ENCODE measurements at places on chromosomes 3 and 15. TPM values are rescaled to one million over a fixed set of nuclear protein-coding genes. Genes with fewer than 3 reads are reported as not detected.
A peak's percentile ranks its signal among the peaks of the same experiment; 100 is the strongest.

DNA sequence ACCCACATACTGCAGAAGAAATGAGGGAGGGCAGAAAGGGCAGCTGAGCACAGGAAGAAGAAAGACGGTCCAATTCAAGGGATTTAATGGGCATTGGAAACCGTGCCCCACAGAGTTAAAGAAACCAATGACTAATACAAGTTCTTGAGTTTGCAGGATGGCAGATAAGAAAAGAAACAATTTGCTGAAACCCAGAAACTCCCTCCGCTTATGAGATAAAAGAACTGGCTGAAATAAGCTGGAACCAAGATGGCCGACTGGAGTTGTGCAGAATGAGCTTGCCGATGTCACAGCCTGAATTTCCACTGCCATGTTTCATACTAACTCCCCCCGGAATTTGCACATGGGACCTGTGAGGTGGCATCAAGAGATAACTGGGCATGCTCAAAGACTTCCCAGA is 47.1 kb downstream of the SCAP start:
- no peak for DNase-seq

DNA sequence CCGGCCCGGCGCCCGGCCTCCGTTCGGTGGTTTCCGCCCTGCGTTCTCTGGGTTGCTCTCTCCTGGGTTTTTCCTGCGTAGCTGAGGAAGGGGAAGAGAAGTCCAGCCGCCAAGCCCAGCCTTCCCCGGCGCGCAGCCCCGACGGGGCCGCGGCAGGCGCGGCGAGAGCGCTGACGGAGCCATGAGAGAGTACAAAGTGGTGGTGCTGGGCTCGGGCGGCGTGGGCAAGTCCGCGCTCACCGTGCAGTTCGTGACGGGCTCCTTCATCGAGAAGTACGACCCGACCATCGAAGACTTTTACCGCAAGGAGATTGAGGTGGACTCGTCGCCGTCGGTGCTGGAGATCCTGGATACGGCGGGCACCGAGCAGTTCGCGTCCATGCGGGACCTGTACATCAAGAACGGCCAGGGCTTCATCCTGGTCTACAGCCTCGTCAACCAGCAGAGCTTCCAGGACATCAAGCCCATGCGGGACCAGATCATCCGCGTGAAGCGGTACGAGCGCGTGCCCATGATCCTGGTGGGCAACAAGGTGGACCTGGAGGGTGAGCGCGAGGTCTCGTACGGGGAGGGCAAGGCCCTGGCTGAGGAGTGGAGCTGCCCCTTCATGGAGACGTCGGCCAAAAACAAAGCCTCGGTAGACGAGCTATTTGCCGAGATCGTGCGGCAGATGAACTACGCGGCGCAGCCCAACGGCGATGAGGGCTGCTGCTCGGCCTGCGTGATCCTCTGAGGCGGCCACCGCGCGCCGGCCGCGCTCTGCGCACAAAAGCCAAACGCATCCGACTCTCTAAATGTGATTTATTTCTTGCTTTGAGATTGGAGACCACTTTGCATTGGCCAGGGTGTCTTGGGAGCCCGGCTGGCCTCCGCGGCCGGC is 727 bp downstream of the RAP2B start:
- no peak for DNase-seq

ITIH1 gene
- not detected for total RNA-seq

CPEB1 gene
- total RNA-seq = not detected

DNA sequence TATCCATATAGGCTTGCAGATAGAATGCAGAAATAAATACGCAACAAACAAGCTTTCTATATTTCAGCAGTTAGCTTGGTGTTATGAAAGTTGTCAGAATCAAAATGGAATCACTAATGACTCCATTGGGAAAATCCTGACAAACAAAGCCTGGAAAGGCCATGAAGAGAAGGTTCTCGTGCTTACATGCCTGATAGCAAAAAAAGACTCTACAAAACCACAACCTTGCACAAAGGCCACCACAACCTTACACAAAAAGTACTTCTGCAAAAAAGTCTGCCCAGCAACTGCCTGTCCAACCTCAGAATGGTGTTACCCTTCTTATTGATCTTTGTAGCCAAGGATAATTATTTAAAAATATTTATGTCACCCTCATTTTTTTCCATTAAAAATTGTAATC is 14.4 kb upstream of the PLSCR1 start:
- DNase-seq = no peak

DNA sequence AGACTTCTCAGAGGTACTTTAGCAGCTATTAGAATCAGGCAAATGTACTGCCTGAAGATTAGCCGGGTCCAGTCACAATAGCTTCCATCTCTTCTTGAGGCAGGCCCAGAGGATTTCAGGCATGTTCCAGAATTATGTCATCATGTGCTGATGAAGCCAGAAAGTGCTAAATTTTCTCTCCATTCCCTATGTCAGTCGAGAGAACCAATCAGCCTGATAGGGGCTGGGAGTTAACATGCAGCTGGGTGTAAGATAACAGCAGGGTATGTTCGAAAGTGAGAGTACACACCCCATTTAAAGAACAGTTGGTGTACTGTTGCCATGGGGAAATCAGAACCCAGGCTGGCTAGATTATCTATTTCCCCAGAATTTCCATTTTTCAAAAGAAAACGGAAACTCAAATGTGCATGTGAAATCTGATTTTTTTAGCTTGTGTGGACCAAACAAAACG is 48.7 kb downstream of the MYH15 start:
- no peak for DNase-seq

PDCD6IP gene
- 156 TPM for total RNA-seq

- peak; percentile 45 for DNase-seq
Observed at GRCh38 chr3:120177151-120177550, 82.9 kb upstream of the GSK3B start.

DNA sequence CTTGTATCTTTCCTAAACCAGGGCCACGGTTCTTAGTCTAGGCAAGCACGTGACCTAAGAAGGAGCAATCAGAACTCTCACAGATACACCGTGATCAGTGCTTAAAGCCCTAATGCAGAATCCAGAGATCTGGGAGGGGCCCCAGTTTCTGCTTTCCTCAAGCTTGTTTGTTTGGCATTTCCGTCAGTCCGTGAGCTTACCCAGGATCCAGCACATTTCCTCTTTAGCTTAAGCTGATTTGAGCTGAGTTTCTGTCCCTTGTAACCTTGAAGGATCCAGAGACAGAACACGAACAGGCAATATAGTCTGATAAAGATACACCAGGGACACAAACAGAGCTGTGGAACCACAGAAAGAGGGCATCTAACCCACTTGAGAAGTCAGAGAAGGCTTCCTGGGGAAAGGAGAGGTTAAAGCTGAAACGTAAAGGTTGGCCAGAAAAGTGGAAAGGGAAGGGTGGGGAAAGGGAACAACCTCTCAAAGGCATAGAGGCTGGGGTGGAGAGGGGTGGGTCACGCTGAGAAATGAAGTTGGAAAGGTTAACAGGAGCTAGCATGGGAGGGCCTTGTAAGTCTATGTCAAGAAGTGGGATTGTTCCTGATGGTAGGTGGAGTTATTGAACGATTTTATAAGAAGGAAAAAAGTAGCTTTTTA is 42.1 kb upstream of the RARB start:
- DNase-seq = no peak

DNA sequence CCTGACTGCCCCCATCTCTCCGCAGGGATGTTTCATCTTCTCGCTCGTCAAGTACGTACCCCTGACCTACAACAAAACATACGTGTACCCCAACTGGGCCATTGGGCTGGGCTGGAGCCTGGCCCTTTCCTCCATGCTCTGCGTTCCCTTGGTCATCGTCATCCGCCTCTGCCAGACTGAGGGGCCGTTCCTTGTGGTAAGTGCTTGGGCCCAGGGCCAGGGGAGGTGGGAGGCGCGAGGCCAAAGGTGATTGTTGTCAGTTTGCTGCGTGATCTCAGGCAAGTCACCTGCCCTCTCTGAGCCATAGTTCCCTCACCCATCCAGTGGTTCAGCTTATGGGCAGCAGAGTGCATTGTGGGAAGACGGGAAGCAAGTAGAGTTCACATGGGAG is 58.5 kb downstream of the GRIP2 start:
- no peak for DNase-seq

PLXNA1 gene
- 50.0 TPM for total RNA-seq

MEX3B gene
- 23.6 TPM for total RNA-seq

DNA sequence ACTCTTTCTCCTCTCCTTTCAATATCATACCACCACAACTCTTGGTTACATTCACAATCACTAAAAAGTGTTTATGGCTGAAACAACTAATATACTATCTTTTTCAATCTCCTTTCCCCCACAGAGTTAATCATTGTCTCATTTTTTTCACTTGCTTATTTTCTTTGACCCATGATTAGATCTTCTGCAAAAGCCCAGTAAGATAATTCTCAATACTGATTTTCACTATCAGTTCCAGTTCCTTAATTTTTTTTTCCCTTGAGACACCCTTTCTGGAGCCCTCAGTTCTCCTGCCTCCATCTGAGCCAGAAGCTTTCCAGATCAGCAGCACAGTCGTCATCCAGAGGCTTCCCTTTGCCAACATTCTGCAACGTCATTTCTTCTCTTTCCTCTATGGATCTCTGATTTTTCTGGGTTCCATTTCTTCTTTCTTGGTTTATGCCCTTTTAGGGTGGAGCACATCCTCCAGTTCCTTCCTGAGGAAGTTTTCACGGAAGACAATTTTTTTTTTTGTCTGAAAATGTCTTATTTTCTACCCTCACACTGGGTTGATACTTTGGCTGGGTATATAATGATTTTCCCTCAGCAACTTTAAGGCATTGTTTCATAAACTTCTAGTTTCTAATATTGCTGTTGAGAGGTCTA is 88.7 kb upstream of the C15orf39 start:
- no peak for DNase-seq

MNS1 gene
- 0.53 TPM for total RNA-seq

- no peak for DNase-seq
Observed at GRCh38 chr3:161054860-161055604, 50.1 kb downstream of the B3GALNT1 start.

GRCh38 chr3:23262766-23263165 is 59.6 kb downstream of the UBE2E2 start:
- no peak for DNase-seq

GRCh38 chr15:65194826-65195547 is 9.8 kb upstream of the CLPX start:
- DNase-seq = no peak

TMEM40 gene
- total RNA-seq = not detected

MORF4L1 gene
- 302 TPM for total RNA-seq

GRCh38 chr3:184822654-184823053 is 10.7 kb downstream of the VPS8 start:
- DNase-seq = no peak

- no peak for DNase-seq
Observed at GRCh38 chr3:65730449-65730848, 308.3 kb downstream of the MAGI1 start.
